Activated CD8-positive, alpha-beta memory T cell treated with anti-CD3 and anti-CD28 coated beads for 1 hour (primary cell): ENCODE measurements at places on chromosomes 1 and 21.

- no peak for DNase-seq
Observed at GRCh38 chr21:31634993-31635392, 24.5 kb upstream of the SOD1 start.

- no peak for DNase-seq
Observed at GRCh38 chr1:212498283-212499040, 65.7 kb downstream of the NENF start.

DNA sequence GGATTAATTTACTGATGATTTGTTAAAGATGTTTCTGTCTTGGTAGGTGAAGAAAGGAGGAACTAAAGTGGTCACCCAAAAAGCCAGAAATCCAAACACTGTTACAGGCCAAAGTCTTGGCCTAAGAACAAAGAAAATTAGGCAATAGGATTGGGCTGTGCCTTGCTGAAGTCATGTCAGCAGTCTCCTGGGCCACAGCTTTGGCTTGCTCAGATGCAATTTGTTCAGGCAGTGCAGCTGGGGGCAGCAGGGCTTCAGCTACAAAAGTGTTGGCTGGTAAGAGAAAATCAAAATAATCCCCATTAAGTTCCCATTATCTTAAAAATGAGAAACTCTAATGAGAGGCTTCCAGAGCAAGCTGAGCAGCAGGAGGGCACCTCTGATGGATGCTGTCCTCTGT lies 14.0 kb upstream of the RAP1A start:
- no peak for DNase-seq

GRCh38 chr1:31703431-31704270 lies at the start of gene COL16A1:
COL16A1 (minus strand) TSS chr1:31704017; CDS start chr1:31702193, 1,824 bp downstream.
- no peak for DNase-seq

- DNase-seq, result no peak
Observed at GRCh38 chr1:114105421-114105979, 48.2 kb downstream of the SYT6 start.

GRCh38 chr1:8191474-8191873 lies 126.4 kb upstream of the SLC45A1 start:
- no peak for DNase-seq

DNA sequence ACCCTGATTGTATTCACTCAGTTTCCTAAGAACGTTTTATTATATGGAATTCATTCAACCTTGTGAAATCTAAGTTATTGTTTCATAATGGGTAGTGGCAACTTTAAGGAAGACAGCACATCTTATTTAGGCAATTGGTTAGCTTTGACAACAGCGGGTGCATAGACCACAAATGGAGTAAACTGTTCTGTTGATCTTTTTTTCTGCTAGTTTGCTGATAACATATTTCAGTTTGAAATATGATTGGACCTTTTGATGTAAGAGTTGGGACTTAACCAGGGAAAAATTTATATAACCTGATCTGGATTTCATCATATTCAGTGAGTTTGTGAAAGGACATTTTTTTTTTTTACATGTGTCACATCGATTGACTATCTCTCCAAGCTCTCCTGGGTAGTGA lies 151.7 kb downstream of the HLX start:
- DNase-seq, result no peak

DNA sequence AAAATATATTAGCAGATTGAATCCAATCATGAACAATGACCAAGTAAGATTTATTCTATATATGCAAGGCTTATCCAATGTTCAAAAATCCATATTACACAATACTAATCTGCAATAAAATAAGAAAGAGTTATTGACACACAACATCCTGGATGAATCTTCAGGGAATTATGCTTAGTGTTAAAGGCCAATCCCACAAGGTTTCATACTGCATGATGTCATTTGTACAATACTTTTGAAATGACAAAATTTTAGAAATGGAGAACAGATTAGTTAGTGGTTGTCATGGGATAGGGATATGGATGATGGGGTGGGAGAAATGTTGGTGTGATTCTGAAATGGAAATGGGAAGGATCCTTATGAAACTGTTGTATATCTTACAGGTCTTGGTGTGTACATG lies 425.7 kb downstream of the SIPA1L2 start:
- no peak for DNase-seq

GRCh38 chr1:32864375-32865019 lies 6.2 kb downstream of the FNDC5 start:
- DNase-seq, result no peak
